ENCODE measurements at places on chromosomes 11 and 22.
A peak's percentile ranks its signal among the peaks of the same experiment; 100 is the strongest.

GRCh38 chr11:41675205-41675604 is 215.8 kb upstream of the LRRC4C start:
- no peak for DNase-seq

- no peak for DNase-seq
Measured at GRCh38 chr11:69385144-69385820, 91.3 kb downstream of the MYEOV start.

GRCh38 chr22:24247564-24248344 is 2.9 kb upstream of the GGT5 start:
- DNase-seq: peak; percentile 61

- DNase-seq: no peak
Measured at GRCh38 chr11:110979696-110980095, 265.8 kb upstream of the POU2AF2 start.

- DNase-seq: no peak
Measured at GRCh38 chr11:118658429-118659313, 20.8 kb downstream of the TREH start.

GRCh38 chr11:47236482-47236881 is 12.1 kb downstream of the ACP2 start:
- DNase-seq: no peak

- DNase-seq: no peak
Measured at GRCh38 chr11:46100670-46101069, 20.6 kb downstream of the PHF21A start.

DNA sequence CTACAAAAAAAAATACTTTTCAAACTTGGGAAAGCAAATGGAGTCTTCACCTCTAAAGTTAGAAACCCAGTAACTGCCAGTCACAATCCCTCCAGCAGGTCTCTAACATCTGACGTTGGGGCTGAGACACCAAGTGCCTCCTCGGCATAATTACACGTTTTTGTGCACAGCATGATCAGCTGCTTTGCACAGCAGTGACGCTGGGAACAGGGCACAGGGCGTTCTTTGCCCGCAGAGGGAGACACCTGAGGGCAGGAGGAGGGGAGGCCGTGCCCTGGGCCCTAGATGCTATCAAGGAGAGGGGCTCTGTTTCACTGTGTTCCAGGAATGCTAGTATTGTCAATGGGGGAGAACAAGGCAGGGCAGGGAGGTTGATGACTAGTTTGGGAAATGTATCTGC is 120.1 kb downstream of the PARVA start:
- no peak for DNase-seq

DNA sequence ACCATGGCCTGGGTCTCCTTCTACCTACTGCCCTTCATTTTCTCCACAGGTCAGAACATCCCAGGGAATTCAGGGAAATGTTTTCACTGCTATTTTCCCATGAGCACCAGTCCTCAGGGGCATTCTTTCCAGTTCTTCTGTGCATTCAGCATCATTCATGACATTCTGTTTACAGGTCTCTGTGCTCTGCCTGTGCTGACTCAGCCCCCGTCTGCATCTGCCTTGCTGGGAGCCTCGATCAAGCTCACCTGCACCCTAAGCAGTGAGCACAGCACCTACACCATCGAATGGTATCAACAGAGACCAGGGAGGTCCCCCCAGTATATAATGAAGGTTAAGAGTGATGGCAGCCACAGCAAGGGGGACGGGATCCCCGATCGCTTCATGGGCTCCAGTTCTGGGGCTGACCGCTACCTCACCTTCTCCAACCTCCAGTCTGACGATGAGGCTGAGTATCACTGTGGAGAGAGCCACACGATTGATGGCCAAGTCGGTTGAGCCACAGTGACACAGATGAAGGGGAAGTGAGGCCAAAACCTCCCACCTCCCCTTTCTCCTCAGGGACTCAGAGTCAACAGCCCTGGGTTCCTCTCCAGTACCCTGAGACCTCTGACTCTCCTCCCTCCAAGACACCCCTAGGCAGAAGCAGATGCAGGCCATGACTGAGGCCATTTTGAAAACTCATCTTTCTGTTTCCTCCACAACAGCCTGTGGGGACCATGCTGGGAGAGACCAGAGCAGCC is 15.9 kb upstream of the IGLL5 start:
- no peak for DNase-seq

- no peak for DNase-seq
Measured at GRCh38 chr11:21866781-21867180, 326.1 kb upstream of the ANO5 start.

- no peak for DNase-seq
Measured at GRCh38 chr22:49508561-49508960, 319.1 kb downstream of the BRD1 start.

- no peak for DNase-seq
Measured at GRCh38 chr22:43213051-43213450, 26.1 kb upstream of the TTLL12 start.

GRCh38 chr11:65630215-65630614 is 7.7 kb upstream of the SIPA1 start:
- no peak for DNase-seq

DNA sequence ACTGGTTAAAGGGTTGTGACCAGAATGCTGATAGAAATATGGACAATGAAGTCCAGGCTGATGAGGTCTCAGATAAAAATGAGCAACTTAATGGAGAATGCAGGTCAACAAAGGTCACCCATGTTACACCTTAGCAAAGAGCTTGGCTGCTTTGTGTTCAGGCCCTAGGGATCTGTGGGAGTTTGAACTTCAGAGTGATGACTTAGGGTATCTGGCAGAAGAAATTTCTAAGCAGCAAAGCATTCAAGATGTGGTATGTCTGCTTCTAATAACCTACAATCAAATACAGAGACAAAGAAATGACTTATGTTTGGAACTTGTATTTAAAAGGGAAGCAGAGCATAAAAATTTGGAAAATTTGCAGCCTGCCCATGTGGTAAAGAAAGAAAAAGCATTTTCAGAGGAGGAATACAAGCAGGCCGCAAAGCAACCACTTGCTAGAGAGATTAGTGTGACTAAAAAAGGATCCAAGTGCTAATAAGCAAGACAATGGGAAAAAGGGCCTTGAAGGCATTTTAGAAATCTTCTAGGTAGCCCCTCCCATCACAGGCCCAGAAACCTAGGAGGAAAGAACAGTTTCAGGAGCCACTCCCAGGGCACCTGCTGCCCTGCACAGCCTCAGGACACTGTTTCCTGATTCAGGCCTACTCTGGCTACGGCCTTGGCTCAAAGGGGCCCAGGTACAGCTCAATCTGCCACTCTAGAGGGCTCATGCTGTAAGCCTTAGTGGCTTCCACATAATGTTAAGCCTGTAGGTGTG is 41.3 kb downstream of the TNKS1BP1 start:
- DNase-seq: no peak

DNA sequence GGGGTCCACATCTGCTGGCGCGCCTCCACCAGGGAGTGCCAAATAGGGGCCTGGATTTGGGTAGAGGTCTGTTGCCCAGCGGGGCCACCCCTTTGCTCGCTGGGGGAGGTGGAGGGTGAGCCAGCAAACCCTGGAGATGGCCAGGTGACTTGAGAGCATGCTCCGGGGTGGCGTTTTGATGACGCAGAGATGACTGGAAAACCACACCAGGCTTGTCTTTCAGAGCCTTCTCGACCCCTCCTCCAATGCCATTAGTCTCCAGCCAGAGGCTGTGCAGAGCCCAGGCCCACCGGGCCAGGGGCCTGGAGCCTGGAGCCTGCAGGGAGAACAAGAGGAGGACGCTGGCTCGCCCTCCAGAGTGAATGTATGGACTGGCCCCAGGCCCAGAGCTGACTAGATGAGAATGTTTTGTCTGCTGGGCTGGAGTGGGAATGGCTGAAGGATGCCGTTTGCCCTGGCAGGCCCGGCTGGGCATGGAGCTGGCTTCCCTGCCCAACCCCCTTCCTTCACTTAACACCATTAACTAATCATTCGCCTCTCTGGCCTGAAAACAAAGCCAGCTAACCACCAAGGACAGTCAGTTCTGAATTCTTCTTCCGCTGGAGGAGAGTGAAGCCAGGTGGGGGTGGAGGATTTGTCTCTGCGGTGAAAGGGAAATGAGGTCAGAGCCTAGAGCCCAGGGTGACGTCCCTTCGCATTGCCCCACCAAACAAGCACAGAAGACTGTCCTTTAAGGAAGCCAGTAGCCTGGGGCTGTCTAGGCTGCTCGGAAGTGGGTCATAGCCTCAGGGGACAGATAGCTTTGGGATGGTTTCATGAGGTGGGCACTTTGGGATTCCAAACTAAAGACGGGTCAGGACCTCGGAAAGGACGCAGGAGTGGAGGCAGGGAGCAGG is 1.6 kb upstream of the MCAM start:
- DNase-seq: peak; percentile 27

DNA sequence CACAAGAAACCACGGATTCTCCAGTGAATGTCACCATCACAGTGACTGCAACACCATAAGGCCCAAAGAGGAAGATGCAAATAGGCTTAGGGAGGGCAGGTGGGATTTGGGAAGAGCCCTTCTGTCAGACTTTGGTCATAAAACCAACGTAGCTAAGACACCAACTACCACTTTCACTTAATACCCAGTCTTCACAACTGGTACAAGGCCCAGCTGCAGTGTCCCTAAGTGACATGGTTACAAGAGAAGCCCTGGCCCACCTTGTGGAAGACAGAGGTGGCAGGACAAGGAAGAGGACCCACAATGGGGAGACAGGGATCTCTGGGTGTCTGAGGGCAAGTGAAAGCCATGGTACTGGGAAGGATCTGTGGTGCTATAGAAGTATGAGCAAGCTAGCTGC is 10.0 kb downstream of the VSIG10L2 start:
- no peak for DNase-seq

DNA sequence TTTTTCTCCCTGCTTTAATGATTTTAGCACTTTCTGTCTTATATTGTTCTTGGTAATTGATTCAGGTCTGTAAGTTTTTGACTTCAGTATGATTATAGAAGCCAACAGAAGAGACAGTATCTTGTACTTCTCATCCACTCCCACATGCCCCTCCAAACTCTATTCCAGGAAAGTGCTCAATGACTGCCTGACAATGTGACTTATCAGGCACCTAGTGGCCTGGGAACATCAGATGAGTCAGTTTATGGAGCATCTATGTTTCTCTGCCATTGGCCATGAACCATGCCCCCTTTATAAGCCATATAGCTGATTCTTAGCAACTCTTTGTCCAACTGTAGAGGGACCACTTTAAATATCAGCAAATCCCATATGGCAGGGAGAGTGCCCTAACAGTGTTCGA is 179.2 kb upstream of the MTMR2 start:
- no peak for DNase-seq

Data from inflammatory macrophage (primary cell).